ENCODE measurements at places on chromosomes 1 and 21.

GRCh38 chr1:185158800-185159199, 1.8 kb downstream of the SWT1 start:
- DNase-seq, result no peak

DNA sequence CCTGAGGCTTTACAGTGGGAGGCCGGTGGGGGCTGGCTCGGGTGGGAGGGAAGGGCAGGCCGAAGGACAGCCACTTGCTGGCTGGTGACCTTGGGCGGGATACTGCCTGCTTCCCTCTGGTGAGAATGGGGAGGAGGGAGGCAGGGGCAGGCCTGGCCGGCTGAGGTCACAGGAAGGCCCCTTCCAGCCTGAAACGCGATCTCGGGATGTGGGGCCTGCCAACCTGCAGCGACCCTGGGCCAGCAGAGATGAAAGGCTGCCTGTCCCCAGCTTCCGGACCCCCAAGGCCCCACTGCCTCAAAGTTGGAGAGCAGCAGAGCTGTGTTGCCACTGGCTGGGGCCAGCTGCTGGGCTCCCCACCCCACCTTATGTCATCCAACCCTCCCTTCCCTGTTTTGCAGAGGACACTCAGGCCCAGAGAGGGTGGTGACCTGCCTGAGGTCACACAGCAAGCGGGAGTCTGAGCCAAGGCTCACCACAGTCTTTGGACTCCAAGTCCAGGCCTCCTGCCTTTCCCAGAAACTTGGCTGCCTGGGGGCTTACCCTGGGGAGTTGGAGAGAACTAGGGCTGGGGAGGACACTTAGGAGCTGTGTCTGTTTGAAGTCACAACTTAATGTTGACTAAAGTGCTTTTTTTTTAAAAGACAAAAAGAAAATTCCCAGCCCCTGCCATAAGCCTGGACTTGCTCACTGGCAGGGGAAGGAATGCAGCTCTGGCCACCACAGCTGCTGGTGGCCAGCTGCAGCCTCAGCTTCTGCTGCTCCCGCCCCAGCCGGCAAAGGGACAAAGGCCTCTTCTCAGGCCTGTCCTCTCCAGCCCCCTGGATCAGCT, 14.8 kb upstream of the WASF2 start:
- peak; percentile 89 for DNase-seq

DNA sequence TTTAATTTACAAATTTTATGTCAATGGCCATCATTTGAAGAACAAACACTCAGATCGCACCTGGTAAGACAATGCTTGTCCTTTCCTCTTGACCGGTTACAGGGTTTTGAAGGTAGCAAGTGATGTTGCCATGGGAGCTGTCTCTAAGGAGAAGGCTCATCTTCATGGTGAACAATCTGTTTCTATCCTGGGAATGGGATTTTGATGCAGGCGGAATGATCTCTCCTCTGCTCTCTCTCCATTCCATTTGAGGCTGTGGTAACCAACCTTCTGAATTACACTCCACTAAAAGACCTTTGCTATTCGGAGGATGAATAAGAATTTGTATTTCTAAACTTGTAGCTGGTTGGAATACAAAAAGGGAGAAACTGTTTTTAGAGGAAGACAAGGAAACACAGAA, 57.9 kb upstream of the SLC5A9 start:
- no peak for DNase-seq

DNA sequence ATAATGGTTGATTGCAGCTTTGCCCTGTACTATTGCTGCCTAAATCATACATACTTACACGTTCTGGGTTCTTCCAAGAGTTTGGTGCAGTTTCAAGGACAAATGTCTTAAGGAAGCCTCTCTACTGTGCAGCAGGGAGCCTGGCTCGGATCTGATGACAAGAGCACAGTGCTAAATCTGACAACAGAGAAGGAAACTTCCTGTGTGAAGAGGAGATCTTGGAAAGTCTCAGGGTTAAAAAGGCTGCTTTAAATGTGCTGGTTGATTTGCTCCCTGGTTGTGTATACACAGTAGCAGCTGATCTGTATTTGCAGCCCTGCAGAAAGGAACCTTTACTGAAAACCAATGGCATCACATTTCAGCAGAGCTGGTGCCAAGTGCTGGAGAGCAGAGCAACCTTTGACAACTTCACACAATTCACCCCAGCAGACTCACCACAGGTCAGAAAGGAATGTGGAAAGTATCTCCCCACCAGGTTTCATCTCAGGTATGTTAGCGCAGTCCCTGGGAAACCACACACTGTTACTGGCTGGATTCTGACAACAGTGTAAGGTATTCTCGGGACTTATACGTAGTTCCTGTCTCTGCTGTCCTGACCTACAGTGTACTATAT, 355.0 kb upstream of the ESRRG start:
- DNase-seq, result no peak

DNA sequence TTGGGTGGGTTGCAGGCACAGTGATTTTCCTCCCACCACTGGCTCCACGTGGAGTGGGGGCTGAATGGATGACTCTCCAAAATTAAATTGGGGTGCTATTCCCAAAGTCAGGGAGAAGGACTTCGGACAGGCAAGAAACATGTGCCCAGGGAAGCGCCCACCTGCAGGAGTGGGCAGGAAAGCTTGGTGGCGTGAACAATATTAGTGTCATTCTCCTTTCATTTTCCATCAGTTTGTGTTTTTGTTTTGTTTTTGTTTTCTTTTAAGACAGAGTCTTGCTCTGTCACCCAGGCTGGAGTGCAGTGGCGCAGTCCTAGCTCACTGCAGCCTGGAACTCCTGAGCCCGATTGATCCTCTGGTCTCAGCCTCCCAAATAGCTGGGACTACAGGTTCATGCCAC, 30.1 kb downstream of the TOMM20 start:
- DNase-seq, result no peak

DNA sequence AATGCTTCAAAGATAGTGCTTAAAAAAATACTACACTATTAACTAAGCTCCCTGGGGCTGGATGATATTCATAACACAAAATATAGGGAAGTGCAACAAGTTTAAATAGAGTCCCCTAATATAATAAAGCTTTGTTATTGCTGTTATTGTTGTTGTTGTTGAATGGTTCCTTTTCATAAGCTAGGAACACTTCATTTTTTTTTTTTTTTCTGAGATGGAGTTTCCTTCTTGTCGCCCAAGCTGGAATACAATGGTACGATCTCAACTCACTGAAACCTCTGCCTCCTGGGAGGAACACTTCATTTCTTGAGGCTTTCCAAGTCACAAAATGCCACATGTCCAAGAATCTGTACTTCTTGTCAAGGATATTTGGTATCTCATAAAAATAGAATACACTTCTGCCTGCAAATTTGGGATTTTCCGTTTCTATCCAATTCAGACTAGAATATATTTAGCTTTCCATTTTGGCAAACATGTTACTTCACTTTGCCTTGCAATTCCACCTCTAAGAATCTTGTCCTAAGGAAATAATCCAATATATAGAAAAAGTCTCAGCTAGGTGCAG, 21.1 kb downstream of the WDR47 start:
- no peak for DNase-seq

Data from LHCN-M2 (cell line).